ENCODE measurements at places on chromosomes 3 and 15.

DNA sequence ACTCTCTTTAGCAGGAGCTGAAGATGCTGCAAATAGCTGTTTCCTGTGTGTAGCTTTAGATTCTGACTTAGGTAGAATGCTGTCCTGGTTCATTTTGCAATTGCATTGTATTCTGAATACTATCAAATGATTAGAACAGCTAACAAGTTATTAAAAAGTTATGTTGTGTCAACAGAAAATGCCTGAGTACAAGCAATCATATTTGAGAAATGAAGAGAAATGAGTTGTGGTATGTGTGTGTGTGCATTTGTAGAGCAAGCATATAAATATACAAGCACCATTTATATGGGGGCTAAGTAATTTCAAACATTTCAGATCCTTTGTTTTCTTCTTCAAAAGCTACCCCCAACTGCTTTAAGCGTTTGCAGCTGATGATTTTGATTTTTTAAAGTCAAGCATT is 7.8 kb downstream of the ZIC1 start:
- no peak for DNase-seq

DNA sequence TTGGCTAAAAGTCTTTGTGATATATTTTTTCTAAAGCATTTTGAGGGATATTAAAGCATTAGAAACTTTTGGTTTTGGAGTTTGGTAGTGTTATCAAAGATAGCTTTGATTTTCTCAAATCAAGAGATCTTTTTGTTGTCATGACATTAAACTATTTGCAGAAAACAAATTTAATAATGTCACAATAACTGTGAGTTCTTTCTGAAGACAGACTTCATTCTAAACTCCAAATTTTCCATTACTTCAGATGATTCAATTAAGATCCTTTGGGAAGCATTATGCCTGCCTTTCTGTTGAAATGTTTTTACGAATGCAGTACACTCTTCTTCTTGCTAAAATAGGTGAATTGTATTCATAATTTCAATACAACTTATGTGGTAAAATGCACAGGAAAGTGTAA is 145.4 kb downstream of the ALCAM start:
- no peak for DNase-seq

GRCh38 chr3:112773864-112774263 is 72.8 kb downstream of the CD200R1L start:
- peak; percentile 71 for DNase-seq

- no peak for DNase-seq
Measured at GRCh38 chr3:195196266-195196665, 74.7 kb downstream of the XXYLT1 start.

DNA sequence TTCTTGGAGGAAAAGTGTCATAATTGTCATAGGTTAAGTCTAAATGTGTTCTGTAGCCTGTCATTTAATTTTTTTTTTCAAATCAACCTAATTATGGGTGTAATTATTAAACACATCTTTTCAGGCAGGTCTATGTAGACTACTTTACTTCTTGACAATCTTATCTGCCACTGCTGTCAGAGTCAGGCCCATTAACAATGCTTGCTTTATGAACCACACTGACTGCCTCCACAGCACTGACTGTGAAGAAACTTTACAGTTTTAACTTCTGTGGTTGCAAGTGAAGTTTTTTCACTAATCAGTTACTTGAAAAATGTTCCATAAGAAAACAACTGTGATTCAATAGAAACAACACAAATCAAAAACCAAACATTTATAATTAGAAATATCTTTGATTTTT is 407.8 kb downstream of the PLCL2 start:
- DNase-seq = no peak

DNA sequence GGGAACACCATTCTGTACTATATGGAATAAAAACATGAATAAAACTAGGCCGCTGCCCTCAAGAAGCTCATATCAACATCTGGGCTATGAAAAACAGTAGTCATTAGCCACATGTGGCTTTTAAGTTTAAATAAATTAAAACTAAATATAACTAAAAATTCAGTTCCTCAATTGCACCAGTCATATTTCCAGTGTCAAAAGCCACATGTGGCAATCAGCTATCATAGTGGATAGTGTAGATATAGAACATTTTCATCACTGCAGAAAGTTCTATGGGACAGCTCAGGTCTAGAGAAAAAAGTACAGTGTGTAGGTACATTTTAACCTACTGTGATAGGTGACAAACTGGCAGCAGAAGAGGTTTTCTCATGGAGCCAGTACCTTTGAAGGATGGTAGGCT is 261.4 kb downstream of the FOXP1 start:
- no peak for DNase-seq

DNA sequence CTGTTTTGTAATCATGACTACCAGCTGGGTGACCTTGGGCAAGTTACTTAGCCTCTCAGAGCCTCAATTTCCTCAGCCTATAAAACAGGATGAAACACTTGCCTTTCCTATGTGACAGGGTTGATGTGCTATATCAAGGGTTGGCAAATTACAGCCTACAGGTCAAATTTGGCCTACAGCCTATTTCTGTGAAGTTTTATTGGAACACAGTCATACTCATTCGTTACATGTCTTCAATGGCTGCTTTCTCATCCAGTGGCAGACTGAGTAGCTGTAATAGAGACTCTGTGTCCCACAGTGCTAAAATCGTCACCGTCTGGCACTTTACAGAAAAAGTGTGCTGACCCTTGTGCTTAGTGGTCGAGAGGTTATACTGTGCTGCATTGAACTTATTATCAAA is 16.6 kb downstream of the ABHD6 start:
- DNase-seq = no peak

- peak; percentile 39 for DNase-seq
Measured at GRCh38 chr15:49843725-49844124, 222.9 kb downstream of the DTWD1 start.

- DNase-seq = no peak
Measured at GRCh38 chr15:55799291-55800212, 56.6 kb upstream of the PRTG start.

GRCh38 chr3:3126477-3127431 is at the start of gene TRNT1:
TSS of gene TRNT1 (plus strand) at chr3:3126940. CDS start at chr3:3129041, 2,101 bp downstream.
- DNase-seq = peak; percentile 75

GRCh38 chr15:96977886-96978285 is 647.4 kb downstream of the NR2F2 start:
- no peak for DNase-seq

- no peak for DNase-seq
Measured at GRCh38 chr3:98797905-98798304, 34.8 kb downstream of the ST3GAL6 start.

GRCh38 chr3:188349933-188350332 is 196.0 kb downstream of the LPP start:
- DNase-seq = peak; percentile 29

DNA sequence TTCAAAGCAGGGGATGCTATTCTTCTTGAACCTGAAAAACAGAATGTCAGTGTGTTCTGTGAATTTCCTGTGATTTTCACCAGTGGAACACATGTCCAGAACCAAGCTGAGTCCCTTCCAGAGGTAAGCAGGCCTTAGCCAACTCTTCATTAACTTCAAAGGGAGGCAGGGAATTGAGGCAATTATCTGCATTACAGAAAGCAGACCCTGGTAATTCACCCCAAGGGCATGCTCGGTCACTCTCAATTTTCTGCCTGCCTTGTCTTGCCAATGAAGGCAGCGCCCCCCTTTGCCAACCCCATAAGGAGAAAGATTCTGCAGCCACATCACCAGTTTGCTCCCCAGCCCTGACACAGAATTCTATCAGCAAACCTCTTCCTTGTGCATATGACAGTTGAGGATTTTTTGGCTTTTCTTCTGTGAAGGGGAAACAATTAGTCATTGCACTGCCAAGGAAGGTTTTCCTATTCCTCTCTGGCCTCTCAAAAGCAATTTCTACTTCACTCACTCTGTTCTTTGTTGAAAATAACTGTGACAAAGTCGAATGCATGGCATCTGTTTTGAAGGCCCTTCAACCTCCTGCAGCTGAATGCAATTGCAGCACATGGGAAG is 85.3 kb downstream of the HHLA2 start:
- no peak for DNase-seq

- DNase-seq = no peak
Measured at GRCh38 chr15:63805993-63806980, 27.5 kb downstream of the HERC1 start.

DNA sequence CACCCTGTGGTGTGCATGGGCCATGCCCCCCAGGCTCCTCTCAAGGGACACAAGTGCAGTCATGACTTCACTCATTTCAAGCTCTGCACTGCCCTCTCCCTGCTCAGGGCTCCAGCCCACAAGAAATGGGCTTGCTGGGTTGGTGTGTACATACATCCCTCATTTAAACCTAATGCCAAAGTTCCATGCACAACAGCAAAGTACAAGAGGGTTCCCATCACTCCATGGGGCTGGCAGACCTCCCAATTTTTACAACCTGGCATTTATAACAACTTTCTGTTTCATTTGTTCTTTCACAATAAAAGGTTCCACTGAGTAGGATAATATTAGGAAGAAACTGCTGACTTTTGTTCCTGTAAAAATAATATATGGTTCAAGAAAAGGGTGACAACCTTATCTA is 54.3 kb downstream of the HERC2 start:
- DNase-seq = no peak

DNA sequence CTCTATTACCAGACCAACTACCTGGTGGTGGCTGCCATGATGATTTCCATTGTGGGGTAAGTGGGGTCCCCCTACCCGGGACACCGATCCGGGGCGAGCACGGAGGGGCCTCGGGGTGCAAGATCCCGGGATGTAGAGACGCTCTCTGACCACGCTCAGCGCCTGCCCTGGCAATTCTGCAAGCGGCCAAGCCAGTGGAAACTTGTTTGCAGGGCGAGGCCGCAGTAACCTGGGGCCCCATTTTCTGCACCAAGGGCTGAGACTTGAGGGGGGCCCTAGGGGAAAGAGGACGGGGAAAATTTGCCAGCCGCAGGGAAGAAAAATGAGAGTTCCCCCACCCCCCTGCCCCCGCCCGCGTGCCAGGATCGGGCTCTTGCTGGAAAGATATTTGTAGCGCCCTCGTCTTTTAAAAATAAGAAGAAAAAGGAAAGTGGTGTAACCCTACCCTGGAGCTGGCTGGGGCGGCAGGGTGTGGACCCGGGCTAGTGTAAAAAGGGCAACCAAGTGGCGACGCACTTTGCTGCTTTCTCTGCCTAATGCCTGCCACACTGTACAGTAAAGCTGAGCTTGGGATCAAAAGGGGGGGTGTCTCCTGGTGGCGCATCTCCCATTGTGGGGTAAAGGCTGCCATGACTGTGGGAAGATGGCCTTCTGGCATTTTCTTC is 563 bp downstream of the ARL6IP5 start:
- DNase-seq = no peak

GRCh38 chr15:33292717-33293307 is 18.0 kb upstream of the RYR3 start:
- DNase-seq = peak; percentile 35

DNA sequence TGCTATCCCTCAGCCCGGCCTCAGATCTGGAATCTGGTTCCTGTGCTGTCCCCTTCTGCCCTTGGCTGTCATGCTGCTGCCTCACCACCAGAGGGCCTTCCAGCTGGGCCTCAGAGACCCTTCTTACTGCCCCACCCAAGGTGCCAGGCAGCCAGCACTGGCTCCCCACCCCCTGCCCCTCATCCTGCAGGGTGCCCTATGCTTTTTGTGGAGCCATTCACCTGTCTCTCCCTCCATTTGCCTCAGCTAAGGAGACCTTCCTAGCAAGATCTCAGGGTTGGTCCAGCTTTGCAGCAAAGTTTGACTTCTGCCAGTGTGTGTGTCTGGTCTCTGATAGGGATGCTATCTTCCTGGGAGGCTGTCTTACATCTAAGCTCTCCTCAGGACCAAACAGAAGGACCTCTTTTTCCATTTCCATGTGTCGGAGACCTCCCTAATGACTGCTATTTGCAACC is 1.9 kb upstream of the VWA5B2 start:
- DNase-seq = peak; percentile 13

- no peak for DNase-seq
Measured at GRCh38 chr3:187292181-187292580, 644 bp upstream of the MASP1 start.

DNA sequence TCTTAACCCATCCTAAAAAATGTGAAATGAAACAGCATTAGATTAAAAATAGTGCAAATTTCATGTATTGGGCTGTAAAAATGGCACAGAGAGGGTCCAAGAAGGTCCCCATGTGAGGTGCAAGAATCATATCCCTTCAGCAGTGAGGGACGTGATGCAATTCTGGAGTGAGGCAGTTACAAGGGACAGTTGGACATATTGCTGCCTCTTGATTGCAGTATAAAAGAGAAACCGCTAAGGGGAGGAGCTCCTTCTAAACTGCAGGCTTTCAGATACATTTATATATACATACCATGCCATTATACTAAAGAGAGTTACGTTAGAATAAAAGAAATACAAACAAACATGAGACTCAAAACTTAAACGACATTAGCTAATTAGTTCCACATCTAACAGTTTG is 304.2 kb upstream of the CTNNB1 start:
- no peak for DNase-seq

GRCh38 chr15:38213356-38213755 is 39.3 kb upstream of the SPRED1 start:
- DNase-seq = no peak

- no peak for DNase-seq
Measured at GRCh38 chr3:53162672-53163443, 1.8 kb downstream of the PRKCD start.

DNA sequence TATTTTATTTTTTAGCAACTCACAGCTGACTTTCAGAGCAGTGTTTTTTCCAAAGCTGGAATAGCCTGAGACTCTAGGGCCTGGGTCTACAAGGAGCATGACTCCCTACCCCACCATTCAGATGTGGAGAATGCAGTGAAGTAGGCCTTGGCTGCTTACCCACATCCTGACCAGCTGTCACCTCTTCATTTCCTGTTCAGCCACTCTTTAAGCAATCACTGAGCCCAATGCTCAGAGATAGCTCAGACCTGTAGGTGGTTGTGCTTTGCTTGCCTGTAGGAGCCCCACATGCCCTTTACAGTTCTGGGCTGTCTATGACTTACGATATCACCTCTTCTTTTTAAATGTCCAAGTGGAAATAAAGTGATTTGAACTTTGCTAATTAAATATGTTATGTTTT is 148.1 kb downstream of the NEK11 start:
- no peak for DNase-seq

DNA sequence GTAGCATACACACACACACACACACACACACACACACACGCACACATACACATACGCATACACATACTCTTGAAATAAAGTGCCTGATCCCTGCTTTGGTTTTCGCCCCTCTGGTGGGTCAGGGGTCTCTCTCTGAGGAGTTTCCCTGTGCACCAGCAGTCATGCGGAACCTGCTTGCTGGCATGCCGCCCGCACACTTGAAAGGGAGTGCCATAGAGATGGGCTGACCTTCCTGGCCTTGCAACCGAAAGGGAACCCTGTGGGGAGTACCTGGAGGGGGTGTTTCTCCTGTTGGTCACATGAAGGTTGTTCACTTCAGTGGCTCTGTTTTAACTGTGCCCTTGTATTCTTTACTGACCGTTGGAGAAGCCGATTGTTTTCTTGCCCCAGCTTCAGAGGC is 752.3 kb downstream of the NR2F2 start:
- DNase-seq = no peak

DNA sequence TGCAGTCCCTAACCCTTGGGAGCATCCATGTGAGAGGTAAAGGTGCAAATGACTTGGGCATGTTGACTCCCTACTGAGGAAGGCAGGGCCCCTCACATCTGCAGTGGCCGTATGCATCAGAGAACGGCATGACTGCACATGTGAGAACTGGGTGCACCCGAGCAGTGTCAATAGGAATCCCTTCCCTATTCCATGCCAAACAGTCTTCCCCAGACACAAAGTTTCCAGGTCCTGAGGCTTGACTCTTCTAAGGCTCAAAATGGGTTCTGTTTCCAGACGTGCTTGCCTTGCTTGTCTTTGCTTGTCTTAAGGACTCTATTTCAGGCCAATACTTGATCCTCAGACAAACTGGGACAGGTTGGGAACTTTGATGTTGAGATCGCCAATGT is 20.5 kb upstream of the ANPEP start:
- DNase-seq = no peak

- DNase-seq = no peak
Measured at GRCh38 chr3:138203938-138204337, 16.8 kb downstream of the ARMC8 start.

Data from RCC 7860 (cell line).